ENCODE measurements at places on chromosomes 1 and 21. TPM values are rescaled to one million over a fixed set of nuclear protein-coding genes. Genes with fewer than 3 reads are reported as not detected.

GRCh38 chr1:234980645-234981396, 147.8 kb downstream of the TOMM20 start:
- no peaks in the 10 kb centered on the region for H3K36me3 ChIP-seq
- peak; percentile 87 for DNase-seq

DNA sequence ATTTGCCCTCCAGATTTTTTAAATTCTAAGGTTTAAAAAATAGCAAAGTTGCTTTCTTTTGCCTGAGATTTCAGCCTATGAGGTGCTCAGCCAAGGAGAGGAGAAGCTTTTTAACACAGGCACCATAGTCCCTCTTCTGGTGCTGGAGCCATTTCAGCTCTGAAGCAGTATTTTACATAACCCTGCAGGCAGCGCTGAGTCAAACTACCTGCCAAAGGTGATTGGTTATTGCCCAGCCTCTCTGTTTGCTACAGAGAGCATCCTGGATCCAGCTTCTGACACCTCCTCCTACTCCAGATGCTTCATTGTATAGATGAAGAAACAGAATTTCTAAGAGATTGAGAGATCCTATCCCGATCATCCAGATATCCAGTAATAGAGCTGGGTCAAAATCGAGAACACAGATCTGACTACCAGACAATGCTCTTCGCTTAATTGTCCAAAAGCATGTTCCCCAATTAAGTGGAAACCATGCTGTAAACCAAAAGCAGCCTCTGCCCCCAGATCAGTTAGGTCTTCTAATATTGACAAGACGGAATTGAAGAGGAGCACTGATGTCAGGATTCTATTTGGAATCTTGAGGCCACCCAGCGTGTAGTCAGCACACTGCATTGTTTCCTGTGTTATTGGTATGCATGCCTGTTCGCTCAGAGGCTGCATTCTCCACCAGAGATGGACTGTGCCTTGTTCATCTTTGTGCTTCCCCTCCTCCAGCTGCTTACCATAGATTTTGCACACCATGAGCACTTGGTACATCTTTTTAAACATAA, 22.1 kb downstream of the RGS8 start:
- no peak overlapping the region for H3K4me3 ChIP-seq
- no peaks in the 10 kb centered on the region for H3K36me3 ChIP-seq
- H3K27ac ChIP-seq: no peak overlapping the region
- H3K27me3 ChIP-seq: no peaks in the 10 kb centered on the region
- H3K4me1 ChIP-seq: no peaks in the 10 kb centered on the region

- H3K4me3 ChIP-seq: no peak overlapping the region
- no peaks in the 10 kb centered on the region for H3K36me3 ChIP-seq
- DNase-seq: no peak
- H3K27me3 ChIP-seq: no peaks in the 10 kb centered on the region
Observed at GRCh38 chr1:94543893-94544635, 2.5 kb upstream of the F3 start.

GRCh38 chr1:165047994-165048393, 308.5 kb downstream of the LMX1A start:
- no peak for DNase-seq
- H3K4me3 ChIP-seq: no peak overlapping the region
- H3K27me3 ChIP-seq: no peaks in the 10 kb centered on the region

DNA sequence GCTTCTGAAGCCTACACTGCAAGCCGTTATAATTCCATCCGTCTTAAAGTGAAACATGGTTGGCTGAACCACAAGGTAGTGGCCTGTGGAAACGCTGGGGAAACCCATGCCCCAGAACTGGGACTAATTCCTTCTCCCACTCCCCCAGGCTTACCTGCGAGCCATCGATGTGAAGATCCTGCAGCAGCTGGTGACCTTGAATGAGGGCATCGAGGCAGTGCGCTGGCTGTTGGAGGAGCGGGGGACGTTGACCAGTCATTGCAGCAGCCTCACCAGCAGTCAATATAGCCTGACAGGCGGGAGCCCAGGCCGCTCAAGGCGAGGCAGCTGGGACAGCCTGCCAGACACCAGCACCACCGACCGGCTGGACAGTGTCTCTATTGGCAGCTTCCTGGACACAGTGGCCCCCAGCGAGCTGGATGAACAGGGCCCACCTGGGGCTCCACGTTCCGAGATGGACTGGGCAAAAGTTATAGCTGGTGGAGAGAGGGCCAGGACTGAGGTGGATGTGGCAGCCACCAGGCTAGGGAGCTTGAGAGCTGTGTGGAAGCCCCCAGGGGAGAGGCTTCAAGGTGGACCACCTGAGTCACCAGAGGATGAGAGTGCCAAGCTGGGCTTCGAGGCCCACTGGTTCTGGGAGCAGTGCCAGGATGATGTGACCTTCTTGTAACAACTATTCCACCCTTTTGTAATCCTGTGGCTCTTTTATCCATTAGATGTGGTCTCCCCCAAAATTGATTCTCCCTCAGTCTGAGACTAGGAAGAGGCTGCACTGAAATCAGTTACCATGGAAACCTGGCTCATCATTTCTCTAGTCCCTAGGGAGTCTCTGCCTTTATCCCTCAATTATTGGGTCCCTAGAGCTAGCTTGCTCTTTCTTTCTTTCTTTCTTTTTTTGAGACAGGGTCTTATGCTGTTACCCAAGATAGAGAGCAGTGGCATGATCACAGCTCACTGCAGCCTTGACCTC, 16.7 kb downstream of the LURAP1 start:
- no peak overlapping the region for H3K27ac ChIP-seq
- H3K4me3 ChIP-seq: no peak overlapping the region
- no peak for DNase-seq
- H3K27me3 ChIP-seq: no peaks in the 10 kb centered on the region
- H3K4me1 ChIP-seq: no peaks in the 10 kb centered on the region

GRCh38 chr21:45825219-45825618, 156.4 kb upstream of the COL6A1 start:
- no peak for DNase-seq
- no peak overlapping the region for H3K4me3 ChIP-seq
- no peaks in the 10 kb centered on the region for H3K27me3 ChIP-seq
- H3K4me1 ChIP-seq: no peaks in the 10 kb centered on the region
- no peak overlapping the region for H3K27ac ChIP-seq
- H3K36me3 ChIP-seq: no peaks in the 10 kb centered on the region

DNA sequence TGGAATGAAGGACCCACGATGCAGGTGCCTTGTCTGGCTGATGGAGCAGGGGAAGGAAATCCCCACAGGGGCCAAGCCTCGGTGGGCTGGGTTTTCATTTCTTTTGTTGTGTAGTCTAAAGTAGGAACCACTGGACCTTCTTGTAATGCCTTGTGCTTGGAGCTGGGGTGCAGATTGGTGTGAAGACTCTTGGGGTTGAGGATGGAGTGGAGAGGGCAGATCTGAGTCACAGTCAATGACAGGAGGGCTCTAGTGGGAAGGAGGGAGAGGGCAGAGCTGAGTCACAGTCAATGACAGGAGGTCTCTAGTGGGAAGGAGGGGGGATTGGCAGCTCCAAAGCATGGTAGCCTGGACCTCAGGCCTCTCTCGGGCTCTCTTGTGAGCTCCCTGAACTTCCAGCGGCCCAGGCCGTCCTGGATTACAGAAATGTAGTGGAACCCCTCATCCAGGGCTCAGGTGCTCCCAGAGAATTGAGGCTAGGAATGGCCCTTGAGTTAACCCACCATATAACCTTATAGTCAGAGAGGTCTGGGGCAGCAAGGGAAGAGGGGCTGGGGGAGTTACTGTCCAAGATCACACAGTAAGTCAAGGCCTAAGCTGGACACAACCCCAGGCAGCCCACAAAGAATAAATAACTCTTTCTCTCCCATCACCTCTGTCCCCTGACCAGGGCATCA, 313.8 kb downstream of the MATN1 start:
- H3K4me1 ChIP-seq: no peaks in the 10 kb centered on the region
- no peak overlapping the region for H3K27ac ChIP-seq
- no peak overlapping the region for H3K4me3 ChIP-seq
- H3K36me3 ChIP-seq: no peaks in the 10 kb centered on the region
- DNase-seq: no peak

Gene C1orf53
- total RNA-seq: 8.4 TPM

Gene OR2L8
- total RNA-seq: not detected
